ENCODE measurements at places on chromosomes 4 and X.

DNA sequence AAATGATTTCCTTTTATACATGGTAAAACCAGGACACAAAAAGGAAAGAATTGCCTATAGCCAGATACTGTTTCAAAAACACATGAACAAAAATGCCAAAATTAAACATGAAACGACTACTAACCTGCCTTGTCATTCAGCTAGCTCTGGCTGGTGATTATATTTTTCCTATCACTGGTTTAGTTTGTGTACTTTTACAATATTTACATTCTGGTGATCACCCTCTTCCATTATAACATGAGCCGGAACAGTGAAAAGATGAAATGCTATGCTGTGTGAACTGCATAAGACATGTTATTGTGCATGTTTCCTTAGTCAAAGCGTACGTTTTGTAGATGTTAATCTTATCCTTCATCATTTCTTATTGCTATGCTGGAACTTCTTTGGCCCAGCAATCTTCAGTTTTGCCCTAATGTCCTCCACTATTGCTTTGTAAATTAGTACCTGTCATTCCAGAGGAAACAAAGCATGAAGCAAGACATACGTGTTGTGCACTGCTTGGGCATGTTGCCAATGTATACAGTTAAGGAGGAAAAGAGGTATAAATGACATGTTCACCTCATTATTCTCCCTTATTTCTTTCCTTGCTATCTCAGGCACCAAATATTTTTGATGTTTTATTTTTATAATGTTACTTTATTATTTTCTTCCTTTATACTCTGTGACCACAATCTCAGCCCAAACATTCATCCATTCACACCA lies 386.3 kb downstream of the ARHGAP24 start:
- no peak overlapping the region for H3K4me3 ChIP-seq
- H3K4me1 ChIP-seq, result peaks cover 33% of the 10 kb centered on the region
- H3K27me3 ChIP-seq, result no peaks in the 10 kb centered on the region
- H3K27ac ChIP-seq, result peak overlapping the region; percentile 21

DNA sequence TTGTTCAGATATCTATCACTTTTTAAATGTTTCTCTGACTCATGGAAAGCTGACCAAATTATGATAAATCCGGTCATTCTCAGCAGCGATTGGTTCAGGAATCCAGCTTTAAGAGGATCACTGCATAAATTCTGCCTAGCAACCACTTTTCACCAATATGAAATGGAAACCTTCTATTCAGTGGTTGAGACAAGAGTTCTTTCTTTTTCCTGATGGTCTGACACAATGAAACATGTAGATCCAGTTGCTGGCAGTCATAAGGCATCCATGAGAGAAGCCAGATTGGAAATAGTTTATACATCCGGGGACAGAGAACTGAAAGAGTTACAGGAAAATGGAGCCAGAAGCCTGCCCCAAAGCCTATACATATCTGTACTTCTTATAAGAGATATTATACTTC lies 27.2 kb downstream of the MAB21L2 start:
- no peaks in the 10 kb centered on the region for H3K27me3 ChIP-seq
- no peaks in the 10 kb centered on the region for H3K4me1 ChIP-seq
- no peak for DNase-seq
- no peaks in the 10 kb centered on the region for H3K36me3 ChIP-seq
- H3K27ac ChIP-seq, result no peak overlapping the region

- no peaks in the 10 kb centered on the region for H3K4me1 ChIP-seq
- H3K27me3 ChIP-seq, result no peaks in the 10 kb centered on the region
- no peak overlapping the region for H3K4me3 ChIP-seq
These were observed 12.1 kb upstream of the TRIML2 start for GRCh38 chr4:188121530-188121929.

GRCh38 chr4:185383451-185383850 lies 12.3 kb downstream of the LRP2BP start:
- H3K27ac ChIP-seq, result no peak overlapping the region
- H3K36me3 ChIP-seq, result no peaks in the 10 kb centered on the region
- no peak overlapping the region for H3K4me3 ChIP-seq
- peaks cover 23% of the 10 kb centered on the region for H3K4me1 ChIP-seq
- H3K27me3 ChIP-seq, result no peaks in the 10 kb centered on the region
- no peak for DNase-seq

- DNase-seq, result no peak
- H3K4me3 ChIP-seq, result no peak overlapping the region
- H3K4me1 ChIP-seq, result no peaks in the 10 kb centered on the region
These were observed 28.8 kb downstream of the ARHGAP10 start for GRCh38 chr4:147760695-147761094.

GRCh38 chr4:168600796-168601583 lies 104.1 kb downstream of the PALLD start:
- H3K4me3 ChIP-seq, result no peak overlapping the region
- H3K36me3 ChIP-seq, result no peaks in the 10 kb centered on the region
- peaks cover 20% of the 10 kb centered on the region for H3K4me1 ChIP-seq
- H3K27me3 ChIP-seq, result no peaks in the 10 kb centered on the region

DNA sequence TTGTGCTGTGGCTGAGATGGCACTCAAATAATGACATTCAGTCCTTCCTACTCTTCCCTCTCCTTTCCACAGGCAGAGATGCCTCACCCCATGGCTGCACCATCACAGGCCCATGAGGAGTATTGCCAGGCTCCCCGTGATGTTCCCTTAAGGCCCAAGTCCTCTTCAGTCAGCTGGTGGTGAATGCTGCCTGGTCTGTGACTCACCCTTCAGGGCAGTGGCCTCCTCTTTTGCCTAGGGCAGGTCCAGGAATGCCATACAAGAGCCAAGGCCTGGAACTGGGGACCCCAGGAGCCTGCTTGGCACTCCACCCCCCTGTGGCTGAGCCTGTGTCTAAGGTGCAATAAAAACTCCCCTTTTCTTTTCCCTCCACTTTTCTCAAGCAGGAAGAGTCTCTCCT lies 144.2 kb upstream of the GEMIN8 start:
- no peak overlapping the region for H3K27ac ChIP-seq
- no peak overlapping the region for H3K4me3 ChIP-seq
- no peaks in the 10 kb centered on the region for H3K36me3 ChIP-seq
- no peaks in the 10 kb centered on the region for H3K27me3 ChIP-seq

- no peaks in the 10 kb centered on the region for H3K27me3 ChIP-seq
- no peaks in the 10 kb centered on the region for H3K4me1 ChIP-seq
- no peak overlapping the region for H3K4me3 ChIP-seq
- no peak for DNase-seq
- no peaks in the 10 kb centered on the region for H3K36me3 ChIP-seq
These were observed 69.4 kb downstream of the HCCS start for GRCh38 chrX:11180571-11180970.

DNA sequence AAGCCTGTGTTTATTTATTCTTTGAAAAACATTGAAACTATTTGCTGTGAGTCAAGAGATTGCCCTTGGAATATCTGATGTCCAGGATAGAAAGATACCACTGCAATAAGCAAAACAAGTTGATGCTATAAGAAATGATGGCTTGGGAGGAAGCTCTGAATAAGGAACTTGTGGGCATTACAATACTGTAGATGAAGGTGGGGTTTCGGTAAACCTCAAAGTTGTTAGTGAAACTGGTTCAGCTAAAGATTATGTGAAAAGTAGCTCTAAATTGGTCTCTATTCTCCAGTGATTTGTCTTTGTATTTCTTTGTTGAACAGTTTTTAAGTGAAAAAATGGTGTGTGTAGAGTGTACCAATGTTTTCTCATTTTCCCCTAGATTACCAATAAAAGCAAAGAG lies 128.7 kb downstream of the AKAP4 start:
- no peaks in the 10 kb centered on the region for H3K36me3 ChIP-seq
- no peaks in the 10 kb centered on the region for H3K27me3 ChIP-seq
- no peak overlapping the region for H3K27ac ChIP-seq

All from endothelial cell of umbilical vein (primary cell).